ENCODE measurements at places on chromosomes 5 and 9.

GRCh38 chr9:136623842-136624183 lies 38.9 kb upstream of the EGFL7 start:
- DNase-seq = no peak

- DNase-seq = no peak
These were observed 14.7 kb downstream of the ISL1 start for GRCh38 chr5:51397996-51398395.

GRCh38 chr9:13758936-13759335 lies 479.4 kb upstream of the MPDZ start:
- no peak for DNase-seq

DNA sequence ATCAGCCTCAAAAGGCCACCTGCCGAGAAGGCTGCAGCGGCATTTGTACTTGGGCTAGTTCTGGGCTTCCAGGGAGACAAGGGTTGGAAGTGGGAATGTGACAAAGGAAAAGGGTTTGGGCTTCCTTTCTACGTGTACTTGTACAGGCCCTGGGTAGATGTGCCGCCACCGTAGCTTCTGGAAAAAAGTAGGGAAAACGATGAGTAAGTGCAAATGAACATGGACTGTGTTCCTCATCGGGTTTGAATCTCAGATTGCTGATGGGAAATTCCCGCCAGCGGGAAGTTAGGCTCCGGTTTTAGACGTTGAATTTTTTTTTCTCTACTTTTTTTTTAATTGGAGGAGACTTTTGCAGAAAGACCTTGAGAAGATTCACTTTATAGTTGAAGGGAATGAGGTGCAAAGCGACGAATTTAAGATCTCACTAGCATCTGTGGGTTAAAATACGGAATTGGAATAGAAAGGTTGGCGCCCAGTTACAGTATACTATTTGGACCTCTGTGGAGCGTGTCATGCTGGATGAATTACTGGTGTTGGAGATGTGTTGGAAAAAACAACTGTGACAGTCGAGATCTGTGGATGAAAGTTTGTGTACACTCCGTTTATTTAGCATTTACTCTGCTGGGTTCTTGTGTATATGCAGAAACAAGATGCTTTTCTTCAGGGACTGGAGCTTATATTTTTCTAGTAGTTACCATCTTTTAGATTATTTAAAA lies 1.2 kb downstream of the G3BP1 start:
- peak; percentile 74 for DNase-seq

DNA sequence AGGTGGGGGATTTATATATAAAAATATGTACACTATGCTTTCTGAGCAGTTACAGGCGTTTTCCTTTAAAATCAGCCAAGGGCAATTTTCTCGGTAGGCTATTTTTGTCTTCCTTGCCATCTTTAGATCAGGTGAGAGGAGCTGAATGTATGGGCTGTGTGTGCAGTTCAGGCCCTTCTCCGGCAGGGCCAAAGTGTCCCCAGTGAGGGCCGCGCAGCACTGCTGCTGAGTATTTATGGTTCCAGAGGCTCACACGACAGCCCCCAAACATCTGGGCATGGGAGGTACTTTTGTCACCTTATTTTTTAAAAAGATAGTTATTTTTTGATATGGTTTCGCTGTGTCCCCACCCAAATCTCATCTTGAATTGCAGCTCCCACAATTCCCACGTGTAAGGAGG lies 11.5 kb downstream of the GFPT2 start:
- DNase-seq = no peak

DNA sequence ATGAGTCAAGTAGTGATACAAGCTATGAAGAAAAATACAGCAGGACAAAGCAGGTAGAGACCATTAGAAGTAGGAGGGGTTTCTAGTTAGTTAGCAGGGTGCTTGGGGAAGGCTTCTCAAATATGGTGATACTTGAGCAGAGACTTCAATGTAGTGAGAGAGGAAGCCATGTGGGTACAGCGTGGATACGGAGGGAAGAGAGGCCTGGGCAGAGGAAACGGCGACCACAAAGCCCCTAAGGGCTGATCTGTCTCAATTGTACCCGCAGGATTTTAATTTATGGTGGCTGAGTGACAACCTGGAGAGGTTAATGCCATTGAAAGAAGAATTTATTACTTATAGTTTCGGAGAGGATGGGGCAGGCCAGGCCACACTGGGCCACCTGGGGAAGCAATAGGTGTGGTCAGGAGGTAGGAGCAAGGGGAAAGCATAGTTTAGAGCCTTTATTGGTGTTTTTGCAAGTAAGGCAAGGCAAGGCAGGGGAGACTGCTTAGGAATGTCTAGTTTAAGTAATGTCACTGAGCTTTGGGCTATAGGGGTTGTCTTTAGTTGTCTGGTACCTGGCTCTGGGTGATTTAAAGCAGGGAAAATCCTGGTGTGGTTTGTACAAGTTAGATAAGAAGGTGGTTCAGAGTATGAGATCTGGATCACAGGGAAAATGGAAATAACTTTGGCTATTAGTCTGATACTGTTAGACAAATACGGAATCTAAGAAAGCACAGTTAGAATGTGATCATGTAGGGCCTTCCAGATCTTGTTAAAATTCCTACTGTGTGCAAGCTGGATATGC lies 42.6 kb downstream of the GCNT4 start:
- no peak for DNase-seq

GRCh38 chr9:93813221-93814076 lies 141.7 kb downstream of the BARX1 start:
- no peak for DNase-seq

- DNase-seq = no peak
These were observed 13.1 kb upstream of the NCS1 start for GRCh38 chr9:130159057-130159456.

DNA sequence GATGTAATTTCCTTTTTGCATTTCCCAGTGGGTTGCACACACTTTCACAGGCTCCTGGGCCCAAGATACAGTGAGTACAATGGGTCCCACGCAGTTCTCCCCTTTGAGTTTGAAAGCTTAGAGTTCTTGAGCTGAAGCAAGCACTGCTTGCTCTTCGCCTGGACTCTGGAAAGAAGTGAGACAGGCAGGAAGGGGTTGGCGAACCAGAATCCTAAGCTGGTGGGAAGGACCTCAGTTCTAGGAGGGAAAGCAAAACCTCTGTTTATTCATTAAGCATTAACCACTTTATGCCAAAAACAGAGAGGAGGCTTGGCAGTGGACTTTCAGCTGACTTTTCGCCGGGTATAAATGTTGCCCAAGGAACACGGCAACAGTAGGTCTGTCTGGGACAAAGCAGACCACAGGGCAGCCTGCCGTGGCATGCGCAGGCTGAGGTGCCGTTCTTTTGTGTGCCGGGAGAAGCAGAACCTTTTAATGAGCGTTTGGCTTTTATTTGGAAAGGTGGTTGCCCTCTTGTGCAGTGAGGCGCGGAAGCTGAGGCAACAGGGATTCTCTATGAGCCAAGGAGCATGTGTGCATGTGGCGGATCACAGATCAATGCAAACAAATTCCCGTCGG lies 239.9 kb upstream of the PANK3 start:
- DNase-seq = no peak

- no peak for DNase-seq
These were observed 7.7 kb downstream of the NR3C1 start for GRCh38 chr5:143395638-143396352.

DNA sequence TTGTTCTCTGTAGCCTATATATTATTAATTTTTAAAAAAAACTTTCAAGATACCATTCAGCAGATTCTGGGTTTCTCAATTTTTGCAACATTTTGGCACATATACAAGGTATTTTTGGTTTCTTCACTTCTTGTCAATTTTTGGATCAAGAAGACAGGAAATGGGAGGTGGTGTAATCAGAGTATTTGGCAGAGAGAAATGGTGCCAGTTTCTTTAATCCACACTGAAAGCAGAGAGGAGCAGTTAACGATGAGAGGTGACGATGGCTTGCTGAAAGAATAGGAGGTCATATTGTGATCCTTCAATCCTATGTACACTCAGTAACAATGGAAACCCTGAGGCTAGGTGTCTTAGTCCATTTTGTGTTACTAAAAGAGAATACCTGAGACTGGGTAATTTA lies 16.4 kb downstream of the NNT start:
- no peak for DNase-seq

DNA sequence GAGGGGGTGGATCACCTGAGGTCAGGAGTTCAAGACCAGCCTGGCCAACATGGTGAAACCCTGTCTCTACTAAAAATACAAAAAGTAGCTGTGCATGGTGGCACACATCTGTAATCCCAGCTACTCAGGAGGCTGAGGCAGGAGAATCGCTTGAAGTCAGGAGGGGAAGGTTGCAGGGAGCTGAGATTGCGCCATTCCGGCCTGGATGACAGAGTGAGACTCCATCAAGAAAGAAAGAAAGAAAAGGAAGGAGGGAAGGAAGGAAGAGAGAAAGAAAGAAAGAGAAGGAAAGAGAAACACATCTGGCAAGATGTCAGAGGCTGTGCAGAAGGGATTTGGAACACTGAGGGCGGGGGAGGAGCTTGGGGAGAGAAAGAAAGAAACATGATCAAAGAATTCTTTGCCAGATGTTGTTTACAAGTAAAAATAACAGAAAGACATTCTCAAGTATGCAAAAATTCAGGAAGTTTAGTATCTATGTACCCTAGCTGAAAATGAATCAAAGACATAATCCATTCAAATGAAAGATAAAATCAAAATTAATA lies 93.7 kb downstream of the AK8 start:
- DNase-seq = no peak

GRCh38 chr9:22363421-22363887 lies 83.2 kb upstream of the DMRTA1 start:
- DNase-seq = no peak

GRCh38 chr5:1806974-1807373 lies 5.8 kb downstream of the NDUFS6 start:
- no peak for DNase-seq

DNA sequence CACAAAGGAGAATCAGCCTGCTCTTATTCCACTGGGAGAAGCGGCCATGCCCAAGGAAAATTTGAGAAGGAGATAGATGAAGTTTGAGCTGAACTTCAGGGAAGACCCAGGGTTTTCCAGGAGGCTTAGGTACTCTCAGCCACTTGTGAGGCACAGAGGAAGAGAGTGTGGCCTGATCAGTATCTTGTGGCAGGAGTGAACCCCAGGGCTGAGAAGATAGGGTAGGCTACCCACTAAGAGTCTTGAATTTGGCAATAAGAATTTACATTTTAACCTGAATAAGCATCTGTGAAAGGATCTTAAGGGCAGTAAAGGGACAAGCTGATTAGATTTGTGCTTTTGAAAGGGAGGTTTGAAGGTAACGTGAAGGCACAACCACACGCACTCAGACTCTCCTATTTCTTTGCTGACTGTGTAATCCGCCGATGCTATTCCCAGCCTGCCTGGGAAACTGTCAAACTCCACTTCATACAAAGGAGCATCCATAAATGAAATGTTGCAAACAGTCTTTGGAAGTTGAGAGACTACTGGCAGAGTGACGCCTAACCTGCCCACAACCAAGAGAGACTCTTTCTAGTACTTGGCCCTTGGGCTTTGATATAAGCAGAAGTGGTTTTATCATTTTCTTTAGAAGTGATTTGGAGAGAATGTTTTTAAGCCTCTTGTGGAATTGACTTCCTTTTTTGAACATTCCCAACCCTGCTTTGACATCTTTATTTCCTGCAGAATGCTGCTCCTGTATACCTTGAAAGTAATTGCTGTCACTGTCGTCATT lies 108.2 kb upstream of the VCAN start:
- DNase-seq = no peak

GRCh38 chr9:14198047-14198840 lies 115.7 kb downstream of the NFIB start:
- no peak for DNase-seq

- DNase-seq = peak; percentile 77
These were observed 74.5 kb upstream of the BARHL1 start for GRCh38 chr9:132507670-132508469.

DNA sequence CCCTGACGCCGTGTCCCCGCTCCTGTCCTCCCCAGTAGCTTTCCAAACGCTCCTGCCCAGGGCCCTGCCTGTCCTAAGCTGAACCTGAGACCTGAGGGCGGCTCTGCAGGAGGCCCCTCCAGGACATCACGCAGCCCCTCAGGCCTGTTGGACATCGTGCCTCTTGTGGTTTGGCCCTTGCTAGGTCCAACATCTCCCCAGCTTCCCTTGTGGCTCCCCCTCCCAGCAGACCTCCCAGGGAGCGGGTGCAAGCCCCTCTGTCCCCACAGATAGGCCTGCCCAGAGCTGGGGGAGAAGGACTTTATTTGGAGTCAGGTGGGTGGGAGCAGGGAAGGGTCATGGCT lies 4.1 kb downstream of the OBP2B start:
- no peak for DNase-seq

DNA sequence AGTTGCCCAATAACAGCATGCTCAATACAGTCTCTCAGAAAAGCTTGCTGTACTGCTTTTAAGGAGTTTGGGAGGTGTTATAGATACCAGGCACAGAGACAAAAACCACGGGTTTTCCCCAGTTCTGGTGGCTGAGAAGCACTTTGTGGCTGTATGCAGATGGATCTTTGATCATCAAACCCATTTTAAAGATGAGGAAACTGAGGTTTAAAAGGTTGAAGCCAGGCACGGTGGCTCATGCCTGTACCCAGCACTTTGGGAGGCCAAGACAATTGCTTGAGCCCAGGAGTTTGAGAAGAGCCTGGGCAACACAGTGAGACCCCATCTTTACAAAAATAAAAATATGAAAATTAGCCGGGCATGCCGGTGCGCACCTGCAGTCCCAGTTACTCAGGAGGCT lies 46.3 kb upstream of the PLPP6 start:
- no peak for DNase-seq

GRCh38 chr5:89105836-89106235 lies 222.9 kb upstream of the MEF2C start:
- no peak for DNase-seq

GRCh38 chr9:87342743-87343142 lies 154.9 kb upstream of the DAPK1 start:
- no peak for DNase-seq

DNA sequence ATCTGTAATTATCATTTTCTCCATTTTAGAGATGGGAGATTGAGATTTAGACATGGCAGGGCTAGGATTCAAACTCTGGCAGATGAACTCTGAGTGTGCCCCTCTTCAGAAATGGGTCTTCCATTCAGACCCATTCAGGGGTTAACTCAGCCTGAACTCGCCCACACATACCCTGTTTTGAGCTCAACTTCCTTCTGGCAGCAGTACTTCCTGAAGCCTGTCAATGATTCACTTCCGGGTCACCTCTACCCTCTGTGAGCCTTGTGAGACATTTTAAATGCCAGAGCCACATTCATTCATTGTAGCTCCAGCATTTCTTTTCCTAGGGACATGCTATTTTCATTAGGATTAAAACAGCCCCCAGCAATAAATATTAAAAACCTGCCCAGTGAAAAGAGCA lies 209.3 kb upstream of the SLC24A2 start:
- DNase-seq = peak; percentile 74

GRCh38 chr9:113299800-113300292 lies 3.3 kb downstream of the RNF183 start:
- DNase-seq = no peak

GRCh38 chr5:146238973-146239372 lies 35.6 kb downstream of the RBM27 start:
- no peak for DNase-seq

- DNase-seq = peak; percentile 23
These were observed 26.4 kb upstream of the ARHGAP26 start for GRCh38 chr5:142743592-142744441.

DNA sequence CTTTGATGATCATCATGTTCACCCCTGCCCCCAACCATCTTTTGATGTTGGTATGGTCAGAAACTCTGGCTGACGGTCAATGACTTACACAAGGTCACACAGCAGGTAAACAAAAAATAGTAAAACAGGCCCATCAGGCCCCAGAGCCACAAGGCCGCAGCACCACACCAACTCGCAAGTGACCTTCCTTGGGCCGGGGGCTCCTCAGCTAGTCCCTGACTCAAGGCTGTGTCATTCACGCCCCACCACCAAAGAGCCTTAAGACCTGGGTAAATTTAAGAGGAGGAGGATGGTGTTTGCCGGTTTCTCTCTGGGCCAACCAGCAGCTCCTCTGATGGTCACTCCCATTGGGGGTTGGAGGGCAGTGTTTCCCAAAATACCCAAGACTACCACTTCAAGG lies 55.8 kb downstream of the PSMB7 start:
- DNase-seq = no peak

Data from RKO (cell line).